ENCODE measurements at places on chromosomes 7 and 10. TPM values are rescaled to one million over a fixed set of nuclear protein-coding genes. Genes with fewer than 3 reads are reported as not detected.

DNA sequence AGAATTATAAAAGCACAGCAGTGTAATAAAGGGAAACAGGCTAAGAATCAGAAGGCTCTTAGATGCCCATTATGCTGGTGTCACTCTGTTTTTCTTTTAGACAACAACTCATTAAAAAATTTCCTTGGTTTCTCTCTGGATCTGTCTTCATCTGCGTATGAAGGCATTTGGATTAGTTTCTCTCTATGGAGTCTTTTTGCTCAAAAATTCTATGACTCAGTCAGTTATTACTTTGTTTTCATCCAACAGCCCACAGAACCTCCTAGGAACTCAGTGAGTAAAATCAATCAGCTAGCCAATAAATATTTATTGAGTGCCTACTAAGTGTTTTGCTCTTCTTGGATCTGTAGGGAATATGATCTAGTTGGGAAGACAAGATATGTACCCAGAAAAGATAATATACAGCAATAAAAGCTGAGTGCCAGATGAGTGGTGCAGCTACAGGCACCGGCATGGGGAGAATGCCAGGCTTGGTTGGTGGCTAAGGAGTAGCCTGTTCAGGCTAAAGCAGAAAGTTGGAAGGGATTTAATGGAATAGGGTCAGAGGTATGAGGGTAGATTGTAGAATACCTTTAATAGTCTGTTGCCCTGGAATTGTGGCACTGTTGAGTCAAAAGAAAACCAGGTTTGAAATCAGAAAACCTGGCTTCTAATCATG lies 156.2 kb downstream of the LRRC4 start:
- no peak overlapping the region for H3K4me3 ChIP-seq
- no peaks in the 10 kb centered on the region for H3K36me3 ChIP-seq
- H3K27me3 ChIP-seq = no peaks in the 10 kb centered on the region
- peaks cover 13% of the 10 kb centered on the region for H3K4me1 ChIP-seq

DNA sequence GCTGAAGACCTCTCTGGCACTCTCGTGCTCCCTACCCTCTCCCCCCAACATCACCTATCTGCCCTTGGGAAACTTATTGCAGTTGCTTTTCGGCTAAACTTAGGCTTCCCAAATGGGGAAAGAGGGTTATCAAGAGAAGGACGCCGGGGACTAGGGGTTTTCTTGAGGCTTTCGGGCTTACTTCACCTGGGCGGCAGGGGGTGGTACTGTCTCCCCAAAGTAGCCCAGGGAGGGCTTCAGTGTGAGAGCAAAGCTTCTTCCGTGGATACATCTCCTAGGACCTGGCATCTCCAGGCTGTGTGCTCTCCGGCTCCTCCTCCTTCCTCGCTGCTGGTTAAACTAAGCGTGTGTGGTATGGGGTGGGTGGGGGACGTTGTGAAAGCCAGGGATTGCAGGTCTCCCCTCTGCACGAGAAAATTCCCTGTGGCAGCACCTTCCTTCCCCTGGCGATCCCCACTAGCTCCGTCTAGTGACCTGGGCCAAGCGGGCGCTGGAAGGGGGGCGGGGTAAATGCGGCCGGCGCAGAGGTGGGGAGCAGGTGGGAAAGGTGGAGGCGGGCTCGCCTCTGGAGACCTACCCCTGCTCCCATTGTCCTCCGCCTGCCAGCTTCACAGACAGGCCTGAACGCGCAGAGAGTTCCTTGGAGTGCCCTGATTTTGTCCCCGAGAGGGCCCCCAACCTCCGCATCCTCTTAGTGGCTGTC lies 1.1 kb downstream of the PLXDC2 start:
- no peaks in the 10 kb centered on the region for H3K36me3 ChIP-seq
- peaks cover 29% of the 10 kb centered on the region for H3K27me3 ChIP-seq
- H3K4me3 ChIP-seq = peak overlapping the region; percentile 83
- H3K4me1 ChIP-seq = peaks cover 39% of the 10 kb centered on the region
- DNase-seq = no peak

Gene STOX1
- 0.33 TPM for total RNA-seq

- DNase-seq = no peak
- H3K36me3 ChIP-seq = peaks cover 22% of the 10 kb centered on the region
- H3K27me3 ChIP-seq = no peaks in the 10 kb centered on the region
- H3K27ac ChIP-seq = peak overlapping the region; percentile 90
- H3K4me1 ChIP-seq = peaks cover 78% of the 10 kb centered on the region
These were observed 87.0 kb downstream of the ARMH3 start for GRCh38 chr10:101968940-101969321.

- no peaks in the 10 kb centered on the region for H3K27me3 ChIP-seq
- DNase-seq = no peak
- peaks cover 14% of the 10 kb centered on the region for H3K4me1 ChIP-seq
- H3K27ac ChIP-seq = no peak overlapping the region
These were observed 29.8 kb downstream of the CPVL start for GRCh38 chr7:29116361-29117200.

DNA sequence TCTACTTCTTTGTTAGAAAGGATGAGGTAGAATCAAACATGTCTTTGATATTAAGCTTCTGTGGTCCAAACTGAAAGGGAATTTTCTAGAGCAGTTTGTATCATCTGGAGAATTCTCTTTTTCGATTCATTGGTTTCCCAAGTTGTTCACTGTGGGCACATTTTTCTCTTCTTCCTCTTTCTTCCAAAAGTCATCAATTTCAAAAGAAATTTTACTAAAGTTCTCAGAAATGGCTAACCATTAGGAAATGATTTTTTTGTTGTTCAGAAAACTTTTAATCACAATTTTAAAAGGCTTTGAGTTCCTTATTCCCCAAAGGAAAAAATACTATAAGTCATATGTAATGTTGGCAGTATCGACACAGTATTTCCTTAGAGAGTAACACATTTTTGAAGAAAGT lies 28.3 kb upstream of the CCDC6 start:
- no peaks in the 10 kb centered on the region for H3K4me1 ChIP-seq
- no peaks in the 10 kb centered on the region for H3K27me3 ChIP-seq
- H3K36me3 ChIP-seq = no peaks in the 10 kb centered on the region

Gene CLIP2
- total RNA-seq = 7.4 TPM

DNA sequence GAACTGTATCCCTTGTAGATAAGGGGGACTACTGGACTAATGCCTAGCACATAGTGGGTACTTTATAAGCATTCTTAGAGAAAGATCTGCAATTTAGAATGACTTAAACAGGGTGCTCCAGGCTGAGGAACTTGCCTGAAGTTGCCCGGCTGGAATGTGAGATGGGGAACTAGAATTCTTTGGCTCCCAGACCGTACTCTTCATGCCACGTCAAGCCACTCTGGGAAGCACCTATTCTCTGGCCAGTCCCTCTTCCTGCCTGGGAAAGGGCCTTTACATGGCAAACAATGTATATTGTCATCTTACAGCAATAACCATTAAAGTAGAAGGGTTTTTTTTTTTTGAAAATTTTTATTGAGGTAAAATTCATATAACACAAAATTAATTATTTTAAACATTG lies 34.5 kb downstream of the ATXN7L1 start:
- no peaks in the 10 kb centered on the region for H3K27me3 ChIP-seq
- no peak overlapping the region for H3K4me3 ChIP-seq
- H3K4me1 ChIP-seq = peaks cover 19% of the 10 kb centered on the region
- DNase-seq = no peak

Gene LRRC4
- total RNA-seq = 4.4 TPM

- DNase-seq = no peak
- H3K4me1 ChIP-seq = no peaks in the 10 kb centered on the region
- peaks cover 76% of the 10 kb centered on the region for H3K27me3 ChIP-seq
- H3K4me3 ChIP-seq = no peak overlapping the region
- H3K36me3 ChIP-seq = no peaks in the 10 kb centered on the region
These were observed 166.9 kb downstream of the PAXIP1 start for GRCh38 chr7:154836021-154836448.

Gene MKI67
- 1.2 TPM for total RNA-seq

Gene HABP2
- not detected for total RNA-seq

GRCh38 chr7:22565315-22565811 lies 65.4 kb upstream of the STEAP1B start:
- peaks cover 2% of the 10 kb centered on the region for H3K36me3 ChIP-seq
- peak overlapping the region; percentile 82 for H3K27ac ChIP-seq
- no peak overlapping the region for H3K4me3 ChIP-seq
- no peak for DNase-seq
- peaks cover 59% of the 10 kb centered on the region for H3K4me1 ChIP-seq
- no peaks in the 10 kb centered on the region for H3K27me3 ChIP-seq

- no peaks in the 10 kb centered on the region for H3K4me1 ChIP-seq
- no peak overlapping the region for H3K27ac ChIP-seq
These were observed 152.4 kb upstream of the NRBF2 start for GRCh38 chr10:62980687-62981086.

- no peak for DNase-seq
- no peak overlapping the region for H3K4me3 ChIP-seq
- H3K4me1 ChIP-seq = no peaks in the 10 kb centered on the region
- no peak overlapping the region for H3K27ac ChIP-seq
- H3K36me3 ChIP-seq = no peaks in the 10 kb centered on the region
These were observed 311.6 kb downstream of the CCDC3 start for GRCh38 chr10:12689893-12690292.

- no peak overlapping the region for H3K4me3 ChIP-seq
- H3K4me1 ChIP-seq = no peaks in the 10 kb centered on the region
- DNase-seq = no peak
- peaks cover 5% of the 10 kb centered on the region for H3K36me3 ChIP-seq
- no peak overlapping the region for H3K27ac ChIP-seq
- H3K27me3 ChIP-seq = no peaks in the 10 kb centered on the region
These were observed 275.3 kb downstream of the HDAC9 start for GRCh38 chr7:18770822-18771221.

Gene RHOBTB1
- 16.6 TPM for total RNA-seq

DNA sequence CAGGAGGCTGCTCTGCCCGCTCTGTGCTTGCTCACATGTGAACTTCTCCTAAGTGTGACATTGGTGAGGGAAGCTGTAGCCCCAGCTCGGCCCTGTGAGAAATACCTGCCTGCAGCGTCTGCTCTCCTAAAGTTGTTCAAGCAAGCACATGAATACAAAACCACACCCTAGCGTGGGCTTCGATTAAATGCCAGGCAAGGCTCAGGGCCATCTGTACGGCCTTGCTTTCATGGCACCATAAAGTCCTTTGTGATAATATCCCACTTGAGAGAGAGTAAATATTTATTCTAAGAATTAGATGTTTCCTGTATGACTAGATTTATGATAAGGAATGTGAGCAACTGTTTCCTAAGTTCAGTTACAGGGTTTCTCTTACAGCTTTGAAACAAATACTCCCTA lies 262.8 kb upstream of the KLF14 start:
- H3K36me3 ChIP-seq = peaks cover 8% of the 10 kb centered on the region
- no peaks in the 10 kb centered on the region for H3K27me3 ChIP-seq
- no peak overlapping the region for H3K4me3 ChIP-seq
- DNase-seq = no peak
- peaks cover 94% of the 10 kb centered on the region for H3K4me1 ChIP-seq

DNA sequence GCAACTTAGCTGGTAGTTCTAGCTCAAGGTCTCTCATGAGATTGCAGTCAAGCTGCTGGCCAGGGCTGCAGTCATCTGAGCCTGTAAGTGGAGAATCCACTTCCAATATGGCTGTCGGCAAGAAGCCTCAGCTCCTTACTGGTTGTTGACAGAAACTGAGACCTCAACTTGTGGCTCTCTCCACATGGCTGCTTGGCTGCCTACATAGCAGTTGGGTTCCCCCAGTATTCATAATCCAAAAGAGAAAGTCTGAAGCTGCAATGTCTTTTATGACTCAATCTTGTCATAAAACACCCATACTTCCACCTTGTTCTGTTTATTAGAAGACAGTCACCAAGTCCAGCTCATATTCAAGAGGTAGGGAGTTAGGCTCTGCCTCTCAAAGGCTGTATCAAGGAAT lies 334.9 kb upstream of the KMT2E start:
- peaks cover 5% of the 10 kb centered on the region for H3K27me3 ChIP-seq
- H3K4me1 ChIP-seq = no peaks in the 10 kb centered on the region
- no peaks in the 10 kb centered on the region for H3K36me3 ChIP-seq
- no peak for DNase-seq

GRCh38 chr7:117901089-117901797 lies 28.0 kb upstream of the CTTNBP2 start:
- H3K36me3 ChIP-seq = no peaks in the 10 kb centered on the region
- DNase-seq = no peak
- H3K4me3 ChIP-seq = no peak overlapping the region
- H3K4me1 ChIP-seq = no peaks in the 10 kb centered on the region
- H3K27ac ChIP-seq = no peak overlapping the region

- DNase-seq = no peak
- H3K27me3 ChIP-seq = no peaks in the 10 kb centered on the region
- peaks cover 17% of the 10 kb centered on the region for H3K36me3 ChIP-seq
- peak overlapping the region; percentile 71 for H3K27ac ChIP-seq
These were observed 14.8 kb downstream of the OGDH start for GRCh38 chr7:44621034-44621749.

Gene SPDYE9
- not detected for total RNA-seq

DNA sequence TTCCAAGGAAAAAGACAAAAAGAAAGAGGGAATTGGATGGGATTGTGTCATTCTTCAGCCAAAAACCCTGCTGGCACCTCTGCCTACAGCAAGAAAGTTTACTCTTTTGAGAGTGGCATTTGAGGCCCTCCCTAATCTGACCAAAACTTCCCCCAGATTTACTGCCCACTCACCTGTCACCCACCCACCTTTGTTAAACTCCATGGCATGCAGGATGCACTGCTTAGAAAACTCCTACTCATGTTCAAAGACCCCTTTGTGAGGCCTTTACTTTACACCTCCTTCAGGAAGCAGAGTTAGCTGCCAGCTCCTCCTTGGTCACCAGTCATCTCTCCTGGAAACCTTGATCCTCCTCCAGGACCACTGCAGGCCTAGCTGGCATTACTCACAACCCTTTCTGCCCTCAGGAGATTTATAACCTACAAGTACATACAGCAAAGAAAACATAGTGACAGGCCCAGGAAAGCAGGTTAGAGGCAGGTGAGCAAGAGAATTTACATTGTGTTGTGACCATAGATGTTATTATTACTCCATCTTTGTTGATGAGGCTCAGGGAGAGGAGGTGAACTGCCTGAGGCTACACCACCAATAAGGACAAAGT lies 10.3 kb upstream of the PLAC9 start:
- DNase-seq = no peak
- H3K27me3 ChIP-seq = no peaks in the 10 kb centered on the region
- no peak overlapping the region for H3K4me3 ChIP-seq
- H3K4me1 ChIP-seq = no peaks in the 10 kb centered on the region
- no peaks in the 10 kb centered on the region for H3K36me3 ChIP-seq

GRCh38 chr10:22779331-22780019 lies 65.1 kb upstream of the PIP4K2A start:
- DNase-seq = no peak
- H3K4me1 ChIP-seq = peaks cover 6% of the 10 kb centered on the region
- no peak overlapping the region for H3K27ac ChIP-seq
- H3K4me3 ChIP-seq = no peak overlapping the region
- H3K36me3 ChIP-seq = no peaks in the 10 kb centered on the region

DNA sequence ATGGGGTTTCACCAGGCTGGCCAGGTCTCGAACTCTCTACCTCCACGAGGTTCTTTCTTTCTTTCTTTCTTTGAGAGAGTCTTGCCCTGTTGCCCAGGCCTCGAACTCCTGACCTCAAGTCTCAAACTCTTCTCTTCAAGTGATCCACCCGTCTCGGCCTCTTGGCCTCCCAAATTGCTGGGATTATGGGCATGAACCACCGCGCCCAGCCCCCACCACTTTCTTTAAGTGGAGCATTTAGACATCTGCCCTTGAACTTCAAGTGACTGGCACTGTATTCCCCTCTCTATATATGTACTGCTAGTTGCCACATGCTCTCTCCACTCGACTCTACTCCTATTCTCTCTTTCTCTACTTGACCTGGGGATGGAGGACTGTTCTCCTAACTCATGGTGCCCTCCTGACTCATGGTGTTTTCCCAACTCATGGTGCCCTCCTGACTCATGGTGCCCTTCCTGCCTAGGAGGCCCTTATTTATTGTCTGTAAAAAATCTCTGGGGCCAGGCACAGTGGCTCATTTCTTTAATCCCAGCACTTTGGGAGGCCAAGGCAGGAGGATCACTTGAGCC lies 19.3 kb upstream of the ACHE start:
- H3K4me1 ChIP-seq = no peaks in the 10 kb centered on the region
- no peaks in the 10 kb centered on the region for H3K36me3 ChIP-seq
- H3K4me3 ChIP-seq = no peak overlapping the region
- H3K27ac ChIP-seq = no peak overlapping the region
- H3K27me3 ChIP-seq = peaks cover 58% of the 10 kb centered on the region
